Femur (tissue), 1 donor: ENCODE measurements at places on chromosomes 7 and 10.

DNA sequence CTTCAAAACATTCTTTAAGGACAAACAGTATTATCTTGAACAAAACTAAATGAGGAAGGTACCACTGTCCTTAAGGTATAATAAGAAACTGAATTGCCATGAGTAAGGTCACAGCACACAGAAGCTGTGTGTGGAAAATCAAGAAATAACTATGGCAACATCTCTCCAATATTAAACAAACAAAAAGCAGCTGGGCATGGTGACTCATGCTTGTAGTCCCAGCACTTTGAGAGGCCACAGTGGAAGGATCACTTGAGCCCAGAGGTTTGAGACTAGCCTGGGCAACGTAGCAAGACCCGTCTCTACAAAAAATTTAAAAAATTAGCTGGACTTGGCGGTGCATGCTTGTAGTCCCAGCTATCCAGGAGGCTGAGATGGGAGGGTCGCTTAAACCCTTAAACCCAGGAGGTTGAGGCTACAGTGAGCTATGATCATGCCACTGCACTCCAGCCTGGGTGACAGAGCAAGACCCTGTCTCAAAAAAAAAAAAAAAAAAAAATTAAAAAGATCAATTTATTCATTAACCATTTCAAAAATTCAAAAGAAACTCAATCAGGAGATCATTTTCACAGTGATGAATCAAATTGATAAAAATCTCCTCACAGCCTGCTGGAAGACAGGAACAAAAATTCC is 195.4 kb downstream of the SKIDA1 start:
- DNase-seq = peak; percentile 56

GRCh38 chr10:55627501-55628051 is 733.5 kb downstream of the ZWINT start:
- DNase-seq = peak; percentile 15

DNA sequence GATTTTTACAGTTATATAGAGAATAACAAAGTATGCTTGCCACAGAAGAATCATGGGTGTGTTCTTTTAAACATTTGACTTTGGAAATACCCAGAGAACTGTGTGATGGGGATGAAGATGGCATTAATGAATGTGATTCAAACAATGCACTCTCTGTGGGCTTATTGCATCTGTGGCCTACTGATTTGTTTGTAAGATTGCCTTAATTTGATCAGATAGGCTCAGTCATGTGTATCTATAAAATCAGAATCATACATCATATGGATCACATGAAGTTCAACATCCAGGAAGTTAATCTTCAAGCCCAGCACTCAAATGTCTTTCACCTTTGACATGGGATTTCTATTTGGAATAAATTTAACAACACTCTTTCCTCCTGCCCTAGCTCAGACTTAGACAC is 410.9 kb downstream of the SUGCT start:
- no peak for DNase-seq

GRCh38 chr10:71087622-71088021 is 124.7 kb upstream of the UNC5B start:
- peak; percentile 13 for DNase-seq

DNA sequence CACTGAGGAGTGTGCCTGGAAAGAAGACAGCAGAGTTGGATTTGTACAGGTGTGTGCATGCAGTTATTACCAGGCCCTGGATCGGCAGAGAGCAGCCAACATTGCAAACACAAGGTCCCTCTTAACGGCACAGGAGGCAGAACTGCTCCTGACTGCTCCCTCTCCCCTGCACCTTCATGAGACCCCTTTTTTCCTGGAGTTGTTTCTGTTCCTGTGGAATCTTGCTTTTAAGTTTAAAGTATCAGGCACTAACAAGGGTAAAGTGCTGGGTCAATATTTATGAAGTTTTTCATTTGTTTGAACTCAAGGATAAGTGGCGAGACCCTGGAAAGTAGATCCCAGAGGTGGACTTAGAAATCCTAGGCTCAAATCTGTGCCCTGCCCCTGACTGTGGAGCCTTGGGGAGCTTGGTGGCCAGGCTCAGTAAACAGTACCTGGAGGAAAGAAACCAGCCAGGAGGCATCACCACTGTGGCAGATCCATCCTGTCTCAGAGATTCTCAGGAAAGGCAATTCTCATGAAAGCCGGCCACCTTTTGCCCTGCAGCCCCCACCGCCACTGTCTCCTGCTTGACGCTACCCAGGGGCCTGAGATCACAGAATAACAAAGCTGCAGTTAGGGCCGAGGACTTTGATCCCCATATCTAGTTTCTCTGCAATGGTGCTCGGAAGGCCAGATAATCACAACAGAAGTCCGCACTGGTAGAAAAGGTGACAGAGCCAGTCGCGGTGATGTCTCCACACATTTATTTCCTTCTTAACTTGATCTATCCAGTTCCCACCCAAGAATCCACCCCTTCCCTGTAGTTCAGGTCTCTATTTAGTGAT is 36.7 kb downstream of the DDC start:
- DNase-seq = no peak

DNA sequence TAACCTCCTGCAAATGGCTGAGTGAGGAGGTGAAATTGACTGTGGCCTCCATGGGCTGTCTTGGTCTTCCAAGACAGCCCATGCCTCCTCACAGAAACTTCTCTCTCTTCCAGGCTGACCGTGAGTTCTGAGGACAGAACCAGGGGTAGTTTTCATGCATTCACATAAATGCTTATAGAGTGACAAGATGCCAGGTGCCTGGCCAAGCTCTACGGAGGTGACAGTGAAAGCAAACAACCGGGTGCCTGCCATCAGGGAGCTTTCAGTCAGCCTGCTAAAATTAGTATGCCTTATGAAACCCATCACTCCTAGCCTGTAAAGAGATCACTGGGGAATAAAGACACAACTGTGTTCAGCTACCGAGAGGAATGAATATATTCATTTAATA is 919 bp upstream of the RHOBTB1 start:
- DNase-seq = no peak

DNA sequence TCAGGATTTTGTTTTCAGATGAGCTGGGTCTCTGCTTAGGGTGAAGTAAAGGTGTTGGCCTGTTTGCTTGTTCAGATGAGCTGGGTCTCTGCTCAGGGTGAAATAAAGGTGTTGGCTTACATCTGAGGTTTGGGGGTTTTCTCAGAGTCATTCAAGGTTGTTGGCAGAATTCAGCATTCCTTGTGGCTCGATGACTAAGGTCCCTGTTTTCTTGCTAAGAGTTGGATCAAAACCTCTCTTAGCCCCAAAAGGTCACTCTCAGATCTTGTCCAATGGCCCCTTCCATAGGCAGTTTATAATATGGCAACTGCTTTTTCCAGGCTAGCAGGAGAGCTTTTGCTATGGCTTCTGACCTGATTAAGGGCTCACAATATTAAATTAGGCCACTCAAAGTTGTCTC is 106.6 kb downstream of the ADAM22 start:
- no peak for DNase-seq

DNA sequence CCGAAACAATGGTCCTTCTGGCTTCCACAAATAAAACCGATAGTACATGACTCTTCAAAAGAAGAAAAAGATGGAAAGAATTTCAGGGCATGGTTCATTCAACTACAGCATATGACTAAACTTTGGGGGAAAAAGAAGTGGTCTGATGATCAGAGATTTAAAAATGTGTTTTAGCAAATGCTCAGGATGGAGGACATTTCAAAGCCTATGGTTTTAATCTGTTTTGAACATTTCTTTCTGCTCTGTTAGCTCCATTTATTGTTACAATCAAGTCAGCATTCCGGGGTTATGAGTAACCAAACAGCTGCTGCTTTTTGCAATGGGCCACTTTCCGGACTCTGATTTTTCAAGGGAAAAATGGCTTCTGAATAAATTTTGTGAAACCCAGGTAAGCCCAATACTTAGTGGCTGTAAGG is 142.4 kb downstream of the CUBN start:
- no peak for DNase-seq

- no peak for DNase-seq
Observed at GRCh38 chr10:71812913-71813590, 38.0 kb downstream of the PSAP start.

DNA sequence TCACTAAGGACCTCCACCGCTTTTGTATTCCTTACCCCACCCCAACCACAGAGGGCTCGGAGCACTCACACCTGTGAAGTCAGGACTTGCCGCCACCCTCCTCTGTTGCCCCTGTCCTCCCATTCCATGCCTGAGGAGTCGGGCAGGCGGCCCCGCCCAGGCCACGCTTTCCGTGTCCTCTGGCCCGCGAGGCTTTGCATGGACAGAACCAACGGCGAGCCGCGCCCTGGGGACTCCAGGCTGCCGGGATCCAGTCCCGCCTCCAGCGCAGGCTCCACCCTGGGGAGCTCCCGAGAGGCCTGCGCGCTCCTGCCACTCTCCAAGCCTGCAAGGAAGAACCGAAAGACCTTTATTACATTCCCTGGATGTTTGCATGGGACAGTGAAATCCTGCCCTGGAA is 366.4 kb upstream of the POM121L12 start:
- DNase-seq = no peak
